Hindlimb muscle (tissue), 1 donor: ENCODE measurements at places on chromosomes 6 and 20. TPM values are rescaled to one million over a fixed set of nuclear protein-coding genes. Genes with fewer than 3 reads are reported as not detected.

DNA sequence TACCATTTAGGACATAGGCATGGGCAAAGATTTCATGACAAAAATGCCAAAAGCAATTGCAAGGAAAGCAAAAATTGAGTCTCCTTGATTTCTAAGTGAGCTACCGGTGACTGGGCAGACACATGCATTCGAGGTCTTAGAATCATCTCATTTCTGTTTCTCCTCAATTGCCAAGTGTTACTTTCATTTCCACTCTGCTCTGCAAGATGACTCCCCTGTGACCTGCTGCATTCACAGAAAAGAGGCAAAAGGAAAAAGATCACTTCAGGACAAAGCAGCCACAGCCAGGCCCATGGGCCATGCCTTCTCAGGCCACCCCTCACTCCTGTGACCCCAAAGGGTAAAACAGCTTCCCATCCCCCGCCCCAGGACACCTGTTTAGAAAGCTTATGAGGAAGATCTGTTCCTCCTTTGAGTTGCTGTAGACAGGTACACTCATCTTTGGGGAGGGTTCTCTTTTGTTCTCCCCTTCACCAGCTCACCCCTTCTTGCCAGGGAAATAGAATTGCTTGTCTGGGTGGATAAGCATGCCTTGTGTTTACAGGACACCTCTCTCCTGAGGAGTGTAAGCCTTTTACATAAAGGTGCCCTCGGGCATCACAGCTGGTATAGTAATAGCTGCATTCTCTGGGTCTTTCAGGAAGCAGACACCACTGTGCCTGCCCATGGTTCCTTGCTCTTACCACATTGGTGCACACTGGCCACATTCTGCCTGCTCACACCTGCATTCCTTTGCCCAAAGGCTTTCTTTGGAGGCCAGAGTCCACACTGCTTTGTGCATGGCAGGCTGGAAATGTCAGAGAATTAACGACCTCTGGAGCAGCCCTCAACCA is 105.0 kb downstream of the SLC24A3 start:
- DNase-seq = peak; percentile 29

DNA sequence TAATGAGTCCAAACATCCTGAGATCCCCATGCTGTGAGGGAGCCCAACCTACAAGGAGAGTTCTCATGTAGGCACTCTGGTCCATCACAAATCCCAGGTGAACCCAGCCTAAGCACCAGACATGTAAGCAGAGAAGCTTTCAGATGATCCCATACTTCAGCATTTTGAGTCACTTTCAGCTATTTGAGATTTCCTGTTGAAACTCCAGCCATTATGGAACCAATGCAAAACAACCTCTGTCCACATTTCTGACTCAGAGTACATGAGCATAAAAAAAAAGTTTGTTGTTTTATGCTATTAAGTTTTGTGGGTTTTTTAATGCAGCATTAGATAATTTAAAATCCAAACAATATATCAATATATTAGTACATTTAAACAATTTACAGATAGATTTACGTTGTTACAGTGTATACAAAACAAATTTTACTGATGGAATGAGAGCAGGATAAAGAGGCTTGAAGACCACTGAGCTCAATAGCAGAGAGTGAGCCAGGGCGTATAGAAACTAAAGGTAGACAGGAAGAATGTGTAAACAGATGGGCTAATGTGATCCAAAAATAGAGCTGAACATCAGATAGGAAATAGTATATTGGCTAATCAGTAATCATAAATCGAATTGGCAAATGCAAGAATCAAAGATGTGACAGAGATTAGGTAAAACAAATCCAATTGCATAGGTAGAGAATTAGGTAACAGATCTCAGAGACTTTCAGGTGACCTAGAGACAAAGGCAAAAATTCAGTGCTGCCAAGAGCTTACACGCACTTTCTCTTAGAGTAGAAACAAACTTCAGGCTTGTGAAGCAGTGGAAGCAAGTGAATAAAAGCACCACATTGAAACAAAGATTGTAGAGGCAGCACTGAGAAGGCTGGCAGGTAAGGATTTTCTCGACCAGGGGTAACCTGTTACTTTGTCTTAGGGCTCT is 36.2 kb upstream of the PLCB1 start:
- no peak for DNase-seq

The SEL1L2 gene
- polyA plus RNA-seq = 0.26 TPM

GRCh38 chr6:34497411-34497810 is 31.5 kb downstream of the PACSIN1 start:
- DNase-seq = no peak

DNA sequence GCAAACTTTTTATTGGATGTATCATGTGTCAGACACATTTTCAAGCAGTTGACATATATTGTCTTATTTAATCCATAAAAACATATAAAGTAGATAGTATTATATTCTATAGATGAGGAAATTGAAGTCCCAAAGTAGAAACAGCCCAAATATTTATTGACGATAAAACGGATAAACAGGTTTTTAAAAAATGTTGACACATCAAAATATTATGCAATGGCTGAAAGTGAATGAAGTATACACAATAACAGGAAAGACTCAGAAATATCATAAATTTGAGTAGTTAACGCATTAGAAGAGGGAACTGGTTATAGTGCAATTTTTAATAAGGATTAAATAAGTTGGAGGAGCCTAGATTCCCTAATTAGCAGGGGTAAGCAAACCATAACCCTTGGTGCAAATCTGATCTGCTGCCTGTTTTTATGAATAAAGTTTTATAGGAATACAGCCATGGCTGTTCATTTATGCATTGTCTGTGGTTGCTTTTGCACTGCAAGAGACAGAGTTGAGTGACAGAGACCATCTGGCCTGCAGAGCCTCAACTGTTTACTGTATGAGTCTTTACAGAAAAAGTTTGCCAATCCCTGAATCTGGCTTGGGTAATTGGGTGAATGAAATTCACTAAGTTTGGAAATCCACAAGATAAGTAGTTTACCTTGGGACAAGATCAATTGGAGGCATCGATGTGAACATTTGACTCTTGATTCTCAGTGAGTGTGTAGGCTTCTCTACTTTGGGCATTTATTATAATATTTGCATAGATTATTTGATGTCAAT is 50.6 kb upstream of the EXOC2 start:
- DNase-seq = no peak

DNA sequence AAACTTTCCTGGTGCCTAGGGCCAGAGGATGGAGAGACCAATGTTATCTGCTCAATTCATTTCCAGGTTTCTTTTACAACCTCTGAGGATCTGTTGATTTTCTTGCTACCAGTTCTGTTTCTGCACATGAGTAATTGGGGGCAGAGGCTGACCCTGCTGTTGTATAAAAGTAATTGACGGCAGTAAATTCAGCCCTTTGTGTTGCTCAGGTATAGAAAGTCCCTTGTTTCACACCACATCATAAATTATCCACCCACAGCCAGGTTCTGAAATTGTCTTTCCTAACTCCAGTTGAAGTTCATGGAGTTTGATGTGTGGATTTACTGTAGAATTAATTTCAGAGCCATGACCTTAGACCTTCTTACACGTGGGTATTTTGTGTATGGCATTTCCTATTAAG is 107.4 kb upstream of the GRIK2 start:
- no peak for DNase-seq

The PRSS35 gene
- 9.0 TPM for polyA plus RNA-seq

DNA sequence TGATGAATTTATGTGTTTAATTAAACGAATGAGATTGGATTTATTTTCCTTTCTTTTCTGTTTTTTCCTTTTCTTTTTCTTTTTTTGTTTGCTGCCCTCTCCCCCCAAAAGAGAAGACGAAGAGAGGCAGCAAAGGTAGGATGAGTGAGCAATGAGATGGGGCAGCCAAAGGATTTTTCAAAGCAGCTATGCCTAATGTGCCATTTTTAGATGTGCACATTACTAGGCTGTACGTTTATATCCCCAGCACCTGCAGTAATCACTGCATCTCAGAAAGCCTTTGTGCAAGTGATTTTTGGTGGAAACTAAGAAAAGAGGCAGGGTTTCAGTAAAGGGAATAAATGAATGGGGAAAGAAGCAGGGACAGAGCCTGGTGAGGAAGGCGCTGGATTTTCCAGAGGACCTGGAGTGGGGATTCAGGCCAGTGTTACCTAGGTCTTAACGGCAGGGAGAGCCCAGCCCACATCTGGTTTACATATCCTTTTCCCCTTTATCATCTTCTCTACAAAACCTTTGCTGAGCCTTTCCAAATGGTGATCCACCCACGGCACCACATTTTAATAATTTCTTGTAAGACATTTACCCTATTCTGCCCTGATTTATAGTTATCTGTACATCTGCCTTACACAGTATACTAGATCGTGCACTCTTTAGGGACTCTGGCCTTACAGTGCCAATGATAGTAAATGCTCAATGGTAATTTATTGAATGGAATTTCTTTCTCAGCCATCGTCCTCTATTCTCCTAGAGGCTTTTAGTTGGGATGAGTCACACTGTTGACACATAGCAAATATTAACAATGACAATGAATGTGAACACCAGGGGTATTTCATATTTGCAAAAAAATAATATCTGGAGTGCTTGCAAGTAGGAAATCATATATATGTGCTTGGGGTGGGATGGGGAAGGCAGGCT is 38.3 kb upstream of the ATXN1 start:
- DNase-seq = no peak

GRCh38 chr20:19855416-19855815 is 97.4 kb downstream of the RIN2 start:
- no peak for DNase-seq

DNA sequence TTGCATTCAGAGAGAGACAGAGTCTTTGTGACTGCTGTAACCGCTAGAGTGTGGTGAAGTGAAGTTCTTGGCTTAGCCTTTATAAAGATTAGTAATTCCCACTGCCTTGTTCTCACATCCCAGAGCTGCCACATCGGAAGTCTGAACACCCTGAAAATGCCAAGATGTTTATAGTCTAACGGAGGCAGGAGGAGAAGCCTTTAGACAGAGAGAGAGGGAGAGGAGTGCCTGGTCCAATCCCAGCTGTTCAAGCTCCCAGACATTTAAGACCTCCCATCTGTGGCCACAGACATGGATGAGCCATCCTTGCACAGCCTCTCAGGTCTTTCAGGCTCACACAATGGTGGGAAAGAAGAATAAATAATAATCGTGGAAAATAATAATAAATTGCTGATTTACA is 1422.8 kb upstream of the EYS start:
- no peak for DNase-seq

- no peak for DNase-seq
Measured at GRCh38 chr20:63486300-63486855, 12.5 kb downstream of the EEF1A2 start.

The UCKL1 gene
- 54.9 TPM for polyA plus RNA-seq

DNA sequence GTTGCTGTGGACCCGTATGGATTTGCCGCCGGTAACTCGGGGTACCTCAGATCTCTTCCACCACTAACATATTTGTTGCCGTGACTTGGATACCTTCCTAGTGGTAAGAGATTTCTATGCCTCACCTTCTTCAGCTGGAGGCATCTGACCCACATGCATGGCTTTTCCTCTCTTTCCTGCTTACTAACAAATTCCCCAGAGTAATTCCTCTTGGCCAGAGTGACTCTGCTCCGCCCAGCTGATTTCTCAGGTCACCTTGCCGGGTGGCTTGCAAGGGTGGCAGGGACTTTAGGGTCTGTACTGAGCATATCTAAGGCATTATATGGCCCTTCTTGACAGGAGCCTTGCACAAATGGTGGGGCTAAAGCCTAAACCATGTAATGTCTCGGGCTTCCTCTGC is 38.2 kb downstream of the FAM184A start:
- DNase-seq = no peak

The VGLL2 gene
- polyA plus RNA-seq = 82.7 TPM

DNA sequence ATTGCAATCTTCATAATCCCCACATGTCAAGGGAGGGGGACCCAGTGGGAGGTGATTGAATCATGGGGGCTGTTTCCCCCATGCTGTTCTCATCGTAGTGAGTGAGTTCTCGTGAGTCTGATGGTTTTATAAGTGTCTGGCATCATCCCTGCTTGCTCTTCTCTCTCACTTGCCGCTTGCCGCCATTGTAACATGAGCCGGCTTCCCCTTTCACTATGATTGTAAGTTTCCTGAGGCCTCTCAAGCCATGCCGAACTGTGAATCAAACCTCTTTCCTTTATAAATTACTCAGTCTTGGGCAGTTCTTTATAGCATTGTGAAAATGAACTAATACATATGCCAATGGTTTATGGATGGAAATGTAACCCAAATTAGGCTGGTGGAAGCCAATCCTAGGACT is 109.4 kb upstream of the AKAP12 start:
- DNase-seq = no peak

- DNase-seq = no peak
Measured at GRCh38 chr6:143750877-143751276, 73.1 kb downstream of the PHACTR2 start.
